ENCODE measurements at places on chromosomes 12 and 14. TPM values are rescaled to one million over a fixed set of nuclear protein-coding genes. Genes with fewer than 3 reads are reported as not detected.

DNA sequence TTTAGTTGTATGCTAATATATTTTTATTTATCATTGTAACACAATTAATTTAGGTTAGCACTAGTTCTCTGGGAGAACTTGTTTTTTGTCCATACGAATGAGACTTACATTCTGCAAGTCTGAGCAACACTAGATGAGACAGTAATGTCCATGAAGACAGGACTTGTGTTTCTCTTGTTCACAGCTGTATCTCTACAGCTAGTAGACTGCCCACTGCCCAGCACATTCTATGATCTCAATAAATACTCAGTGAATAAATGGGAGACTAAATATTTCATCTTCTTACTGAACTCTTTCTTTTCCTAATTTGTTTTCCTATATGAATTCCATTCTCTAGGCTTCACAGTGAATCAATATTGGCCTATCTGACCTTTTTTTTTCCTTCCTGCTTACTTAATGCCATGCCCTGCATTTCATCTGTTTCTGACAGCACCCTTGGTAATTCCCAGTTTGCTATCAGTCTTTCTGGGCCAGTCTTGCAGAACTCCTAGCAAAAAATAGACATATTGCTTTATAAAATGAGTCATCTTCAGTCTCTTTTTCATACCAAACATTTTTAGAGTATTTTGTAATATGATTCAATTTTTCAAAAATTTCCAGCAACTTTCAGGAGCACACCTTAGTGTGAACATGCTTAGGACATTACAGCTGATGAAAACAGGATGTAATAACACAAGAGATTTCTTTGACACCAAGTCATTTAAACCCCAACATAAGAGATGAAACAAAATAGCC, 185.5 kb upstream of the ATP2B1 start:
- ATAC-seq: no peak

DNA sequence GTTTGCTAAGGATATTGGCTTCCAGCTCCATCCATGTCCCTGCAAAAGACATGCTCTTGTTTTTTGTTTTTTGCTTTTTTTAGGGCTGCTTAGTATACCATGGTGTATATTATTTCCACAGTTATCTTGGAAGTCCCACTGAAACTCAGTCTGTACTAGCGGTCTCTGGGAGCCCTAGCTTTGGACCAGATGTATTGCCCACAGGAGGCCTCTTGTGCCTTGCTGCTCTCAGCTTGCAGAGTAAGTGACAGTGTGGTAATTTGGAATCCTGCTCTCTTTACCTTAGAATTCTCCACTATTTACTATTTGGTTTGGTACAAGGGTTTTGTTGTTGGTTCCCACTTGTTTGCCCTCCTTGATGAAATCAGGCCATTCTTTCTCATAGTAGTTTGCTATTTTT, 1022.9 kb downstream of the LRFN5 start:
- no peak for ATAC-seq

SERPINA12 gene
- total RNA-seq: not detected

MORN3 gene
- total RNA-seq: 2.5 TPM

MYH6 gene
- 0.71 TPM for total RNA-seq

Data from activated T-helper 17 cell treated with anti-CD3 and anti-CD28 coated beads, Interleukin-2, amount 50 U/mL, for 72 hours (primary cell).